ENCODE measurements at places on chromosomes 1 and 21.

DNA sequence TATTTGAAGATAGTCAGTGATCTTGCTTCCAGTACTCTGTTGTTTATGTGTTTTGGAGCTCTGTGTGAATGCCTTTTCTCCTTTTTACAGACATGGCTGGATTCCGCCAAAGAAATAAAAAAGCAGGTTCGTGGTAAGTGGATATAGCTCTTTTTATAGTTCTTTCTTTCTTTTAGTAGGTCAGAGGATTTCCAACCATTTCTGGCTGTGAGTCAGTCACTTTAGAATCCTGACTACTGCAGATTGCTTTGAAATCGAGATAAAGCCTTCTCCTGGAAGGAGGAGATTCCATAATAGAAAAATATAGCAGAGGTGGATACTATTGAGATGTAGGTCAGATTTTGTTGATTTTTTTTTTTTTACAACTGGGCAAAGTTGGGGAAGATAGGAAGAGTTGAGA, 97.4 kb downstream of the EPB41 start:
- no peak for DNase-seq

DNA sequence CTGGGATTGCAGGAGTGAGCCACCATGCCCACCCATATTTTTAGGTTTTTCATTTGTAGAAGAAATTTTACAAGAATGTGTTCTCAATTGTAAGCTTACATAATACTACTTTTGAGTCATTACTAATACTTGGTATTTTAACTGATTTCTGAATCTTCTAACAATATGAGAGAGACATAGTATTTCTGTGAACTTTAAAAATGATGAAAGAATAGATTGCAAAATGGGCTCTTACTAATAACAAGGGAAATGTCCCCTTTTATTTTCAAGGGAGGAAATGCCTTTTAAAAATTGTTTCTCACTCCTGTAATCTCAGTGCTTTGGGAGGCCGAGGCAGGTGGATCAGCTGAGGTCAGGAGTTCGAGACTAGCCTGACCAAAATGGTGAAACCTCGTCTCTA, 5.9 kb downstream of the AGO3 start:
- no peak for DNase-seq

DNA sequence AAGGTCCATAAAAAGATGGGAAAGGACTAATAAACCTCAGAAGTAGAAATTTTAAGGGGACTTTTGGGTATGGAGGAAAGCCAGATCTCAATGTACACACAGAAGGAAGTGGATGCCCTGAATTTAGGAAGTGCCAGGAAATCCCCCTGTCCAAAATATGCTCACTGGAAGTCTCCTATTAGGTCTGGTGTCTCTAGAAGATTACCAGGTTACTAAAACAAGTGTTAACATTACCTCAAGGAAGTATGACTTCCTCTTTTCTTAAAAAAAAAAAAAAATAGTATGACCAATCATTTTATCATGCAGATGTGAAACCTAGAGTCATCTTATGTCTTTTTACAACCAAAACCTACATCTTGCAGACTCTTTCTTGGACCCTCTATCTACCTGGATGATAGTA, 30.7 kb downstream of the CD58 start:
- DNase-seq, result no peak

DNA sequence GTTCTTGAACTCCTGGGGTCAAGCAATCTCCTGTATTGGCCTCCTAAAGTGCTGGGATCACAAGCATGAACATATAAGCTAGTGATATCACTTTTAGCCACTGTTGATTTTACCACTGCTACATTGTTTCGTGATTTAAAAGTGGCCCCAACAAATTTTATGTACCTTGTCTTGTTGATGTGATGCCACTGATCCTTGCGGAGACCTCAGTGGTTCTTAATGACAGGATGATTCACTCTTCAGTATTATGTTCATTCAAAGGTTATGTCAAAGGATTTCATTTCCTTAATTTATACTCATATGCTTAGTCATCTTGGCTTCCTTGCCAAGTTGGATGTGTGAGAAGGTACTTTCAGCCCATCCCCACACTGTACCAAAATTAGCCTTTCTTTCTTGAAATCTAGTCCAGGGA, 12.1 kb downstream of the PRKACB start:
- DNase-seq, result no peak

DNA sequence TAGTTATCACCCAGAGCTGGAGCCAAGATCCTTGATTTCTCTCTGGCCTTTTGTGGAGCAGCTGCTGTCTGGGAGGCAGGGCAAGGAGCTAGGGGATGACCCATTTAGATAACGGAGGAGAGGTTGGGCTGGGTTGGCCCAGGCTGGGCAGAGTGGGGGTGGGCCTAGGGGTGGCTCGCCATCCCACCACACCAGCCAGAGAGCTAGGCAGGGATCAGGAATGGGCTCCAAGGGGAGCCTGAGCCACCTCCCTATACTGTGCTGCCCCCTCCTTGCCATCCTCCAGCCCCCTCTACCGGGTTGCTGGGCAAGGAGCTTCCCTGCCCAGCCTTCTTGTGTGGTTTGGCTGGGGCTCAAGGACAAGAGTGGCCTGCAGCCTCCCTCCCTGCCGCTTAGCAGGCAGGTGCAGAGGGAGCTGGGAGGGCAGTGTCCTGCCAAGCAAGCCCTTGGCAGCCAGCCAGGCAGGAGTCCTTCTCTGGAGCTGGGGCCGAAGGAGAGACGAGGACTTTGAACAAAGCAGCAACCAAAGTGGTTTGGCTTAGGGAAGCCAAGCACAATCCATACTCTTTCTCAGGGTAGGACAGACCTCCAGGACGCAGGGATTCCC, 4.1 kb downstream of the NUAK2 start:
- DNase-seq, result peak; percentile 81

- no peak for DNase-seq
Measured at GRCh38 chr1:1130206-1131120, 14.6 kb upstream of the C1orf159 start.

DNA sequence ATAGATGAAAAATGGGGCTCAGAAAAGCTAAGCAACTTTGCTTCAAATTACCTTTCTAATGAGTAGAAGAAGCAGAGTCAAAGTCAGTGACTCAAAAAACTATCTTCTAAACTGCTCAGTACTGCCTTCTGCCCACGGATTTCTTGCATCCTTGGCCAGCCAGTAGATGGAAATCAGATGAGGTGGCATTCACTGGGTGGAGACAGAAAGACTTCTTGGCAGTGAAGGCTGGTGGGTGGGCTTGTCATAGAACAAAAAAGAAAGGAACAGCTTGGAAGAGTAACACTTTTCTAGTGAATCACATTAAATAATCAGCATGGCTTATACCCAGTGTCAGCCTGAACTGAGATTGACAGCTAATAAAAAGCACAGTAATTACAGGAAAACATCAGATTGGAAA, 170.7 kb downstream of the ST6GALNAC5 start:
- no peak for DNase-seq
